ENCODE measurements at places on chromosomes 12 and 14.

- DNase-seq = no peak
Measured at GRCh38 chr12:100533376-100533775, 40.1 kb upstream of the GAS2L3 start.

GRCh38 chr14:59004012-59004411 is 184.5 kb upstream of the DAAM1 start:
- no peak for DNase-seq

DNA sequence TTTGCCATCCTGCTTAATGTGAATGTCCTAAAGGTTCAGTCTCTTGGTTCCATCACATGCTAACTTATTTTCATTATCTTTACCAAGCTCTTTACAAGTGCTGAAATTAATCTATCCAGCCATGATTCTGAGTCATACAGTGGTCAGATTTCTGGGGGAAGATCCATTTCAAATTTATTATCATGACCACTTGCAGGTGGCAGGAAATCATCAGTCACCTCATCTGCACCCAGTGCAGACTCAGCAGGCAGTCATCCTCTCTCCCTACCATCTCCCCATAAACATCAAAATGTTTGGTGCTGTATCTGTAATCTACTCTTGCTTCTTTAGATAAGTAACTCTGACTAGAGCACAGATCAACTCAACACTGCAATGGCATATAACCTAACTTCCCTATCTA is 23.5 kb downstream of the ATG14 start:
- no peak for DNase-seq

DNA sequence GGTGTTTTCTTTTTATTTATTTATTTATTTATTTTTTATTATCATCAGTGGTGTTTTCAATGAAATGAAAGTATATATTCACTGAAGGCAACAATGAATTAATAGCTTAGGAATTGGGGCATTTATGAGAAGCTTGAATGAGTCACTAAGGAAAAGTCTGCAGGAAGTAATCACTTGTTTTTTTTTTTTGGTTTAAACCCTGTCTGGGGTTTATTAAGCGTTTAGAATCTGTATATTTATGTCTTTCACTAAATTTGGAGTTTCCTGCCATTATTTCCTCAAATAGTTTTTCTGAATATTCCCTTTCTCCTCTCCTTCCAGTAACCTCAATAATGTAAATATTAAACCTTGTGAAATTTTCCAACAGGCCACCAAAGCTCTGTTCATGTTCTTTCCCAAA is 85.5 kb downstream of the TESC start:
- DNase-seq = no peak

GRCh38 chr14:23095196-23096108 is at the start of gene C14orf119:
C14orf119 (plus strand) TSS chr14:23095505; CDS start chr14:23097659, 2,154 bp downstream.
- peak; percentile 100 for DNase-seq

- DNase-seq = no peak
Measured at GRCh38 chr12:34626363-34627157, 604.3 kb downstream of the ALG10 start.

DNA sequence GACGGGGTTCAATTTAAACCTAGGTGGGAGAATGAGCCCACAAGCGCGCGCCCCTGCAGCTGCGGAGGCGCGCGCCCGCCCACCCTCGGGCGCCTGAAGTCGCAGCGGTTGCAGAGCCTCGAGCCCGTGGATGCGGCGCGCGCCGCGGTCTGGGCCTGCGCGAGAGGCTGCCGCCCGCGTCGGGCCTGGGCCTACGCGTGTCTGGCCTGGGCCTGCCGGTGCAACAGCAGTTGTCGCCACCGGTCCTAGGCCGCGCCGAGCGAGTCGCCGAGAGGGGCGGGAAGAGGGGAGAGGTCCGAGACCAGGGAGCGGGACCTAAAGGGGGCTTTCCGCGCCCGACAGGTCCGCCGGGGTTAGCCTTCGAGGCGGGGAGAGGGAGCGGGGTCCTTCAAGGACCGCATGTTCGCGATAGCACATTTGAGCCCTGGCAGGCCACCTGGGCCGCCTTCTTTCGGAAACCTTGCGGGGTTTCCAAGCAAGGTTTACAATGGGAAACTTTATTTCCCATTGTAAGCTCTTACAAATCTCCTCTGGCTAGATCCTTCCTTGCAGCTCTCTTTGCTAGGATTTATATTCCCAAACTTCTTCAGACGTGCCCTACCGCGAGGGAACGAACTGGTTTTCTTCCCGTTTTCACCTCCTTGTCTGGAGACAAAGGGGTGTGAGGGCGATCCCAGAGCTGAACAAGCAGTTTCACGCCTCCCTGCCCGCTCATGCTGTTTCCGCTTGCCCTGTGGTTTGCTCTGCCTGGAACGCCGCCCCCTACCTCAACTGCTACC is 6.8 kb downstream of the SIX6 start:
- no peak for DNase-seq

- DNase-seq = no peak
Measured at GRCh38 chr12:73452672-73453469, 1084.8 kb upstream of the ATXN7L3B start.

GRCh38 chr12:128724468-128725046 is 99.2 kb downstream of the SLC15A4 start:
- no peak for DNase-seq

GRCh38 chr14:73476451-73476931 is 14.2 kb upstream of the RIOX1 start:
- DNase-seq = no peak

- DNase-seq = no peak
Measured at GRCh38 chr12:27177706-27178105, 66.4 kb upstream of the STK38L start.

DNA sequence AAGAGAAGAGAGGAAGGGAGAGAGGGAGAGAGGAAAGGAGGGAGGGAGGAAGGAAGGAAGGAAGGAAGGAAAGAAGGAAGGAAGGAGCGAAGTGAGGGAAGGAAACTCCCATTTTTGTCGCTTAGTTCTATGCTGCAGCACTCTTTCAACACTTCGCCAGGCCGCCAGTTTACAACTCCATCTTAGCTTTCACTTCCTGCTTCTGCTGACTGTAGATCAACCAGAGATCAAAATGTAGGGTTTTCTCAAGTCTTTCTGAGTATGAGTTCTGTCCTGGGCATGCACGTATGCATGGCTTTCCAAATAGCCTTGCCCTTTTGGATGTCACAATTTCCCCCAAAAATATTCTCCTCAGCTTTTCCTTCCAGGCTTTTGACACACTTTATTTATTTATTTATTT is 723.4 kb downstream of the TRHDE start:
- no peak for DNase-seq

DNA sequence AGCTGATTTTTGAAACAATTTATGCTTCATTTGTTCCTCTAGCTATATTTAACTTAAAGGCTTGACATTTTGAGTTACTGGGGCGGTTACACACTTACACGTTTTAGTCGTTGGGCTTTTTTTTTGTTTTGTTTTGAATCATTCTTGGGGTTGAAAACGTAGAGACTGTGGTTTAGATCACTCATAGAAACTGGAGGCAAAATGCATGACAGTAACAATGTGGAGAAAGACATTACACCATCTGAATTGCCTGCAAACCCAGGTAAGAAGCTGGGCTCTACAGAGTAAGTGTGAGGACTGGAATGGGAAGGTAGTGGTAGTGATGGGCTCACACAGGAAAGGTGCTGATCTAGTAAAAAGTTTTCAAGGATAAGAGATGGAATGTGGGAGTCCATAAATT is at the start of gene CLEC2D:
Gene CLEC2D (plus strand): TSS at position 180 of the 400 bp plus-strand sequence. CDS start 22 bp downstream, at position 202.
- no peak for DNase-seq

- no peak for DNase-seq
Measured at GRCh38 chr14:33165144-33165925, 226.7 kb downstream of the NPAS3 start.

DNA sequence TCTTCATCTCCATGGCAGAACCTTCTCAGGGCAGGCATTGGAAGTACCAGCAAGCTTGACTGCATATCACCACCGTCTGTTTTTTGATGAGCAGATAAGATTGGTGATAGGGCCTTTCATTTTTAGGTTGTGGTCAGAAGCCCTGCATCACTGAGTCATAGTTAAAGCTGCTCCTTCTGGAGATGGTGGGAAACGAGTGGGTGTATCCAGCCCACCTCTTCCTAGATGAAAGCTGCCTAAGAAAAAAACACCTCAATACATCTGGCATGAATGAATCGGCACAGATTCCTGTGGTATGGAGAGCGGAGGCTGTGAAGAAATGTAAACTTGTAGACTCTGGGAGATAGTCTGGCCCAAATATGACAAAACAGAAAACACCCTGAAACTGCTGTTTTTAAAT is 248.7 kb upstream of the EGLN3 start:
- no peak for DNase-seq

DNA sequence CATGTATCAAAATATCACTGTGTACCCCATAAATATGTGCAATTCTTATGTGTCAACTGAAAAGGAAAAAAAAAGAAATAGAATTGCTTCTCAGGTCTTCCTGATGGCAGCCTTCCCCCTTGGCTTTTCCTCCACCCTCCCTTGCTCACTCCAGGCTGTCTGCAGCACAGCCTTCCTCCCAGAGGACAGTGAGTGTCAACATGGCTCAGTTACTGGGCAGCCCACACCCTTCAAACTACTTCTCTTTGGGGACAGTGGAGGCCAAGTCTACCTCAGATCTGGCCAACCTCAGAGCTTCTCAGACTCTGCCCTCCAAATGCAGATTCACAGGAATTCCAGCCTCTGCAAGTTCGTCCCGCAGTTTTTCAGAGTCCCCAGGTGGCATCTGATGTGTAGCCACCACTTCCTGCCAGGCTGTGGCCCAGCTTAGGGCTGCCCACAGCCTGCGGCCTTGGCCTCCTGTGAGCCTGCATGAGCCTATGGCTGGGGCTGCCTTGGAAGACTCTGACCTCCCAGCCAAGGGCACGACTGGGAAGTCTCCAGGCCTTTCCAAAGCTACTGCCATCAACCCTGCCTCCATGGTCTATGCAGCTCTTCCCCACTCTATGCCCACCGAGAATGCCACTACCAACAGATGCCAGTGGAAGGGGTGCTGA is 148.0 kb upstream of the PWP1 start:
- DNase-seq = no peak

DNA sequence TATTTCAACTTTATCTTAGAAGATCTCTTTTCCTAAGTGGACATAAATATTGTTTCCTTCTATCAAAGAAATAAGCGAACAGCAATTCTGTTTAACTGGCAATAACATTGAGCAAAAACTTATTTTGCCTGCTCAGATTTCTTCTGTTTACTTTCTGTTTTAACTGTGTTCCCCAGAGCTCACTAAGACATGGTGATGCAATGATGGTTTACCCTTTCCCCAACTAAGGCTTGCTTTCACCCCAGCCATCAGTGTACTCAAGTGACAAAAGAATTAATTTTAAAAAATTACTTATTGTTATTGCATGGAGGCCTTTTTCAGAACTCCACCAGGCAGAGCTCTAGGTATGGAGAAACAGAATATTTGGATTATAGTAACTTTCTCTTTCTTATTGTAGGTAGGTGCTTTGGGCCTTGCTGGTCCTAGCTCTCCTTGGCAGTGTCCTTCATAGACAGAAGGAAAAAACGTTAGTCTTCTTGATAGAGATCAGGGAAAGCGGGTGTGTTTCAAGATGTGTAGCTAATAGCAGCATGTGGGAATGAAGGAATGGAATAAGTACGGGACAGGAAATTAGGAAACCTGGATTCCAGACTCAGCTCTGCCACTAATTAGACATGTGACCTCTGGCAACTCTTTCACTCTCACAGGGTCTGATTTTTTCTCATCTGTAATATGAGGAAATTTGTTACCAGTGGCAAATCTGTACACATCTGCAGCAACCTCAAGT is 14.6 kb upstream of the DDHD1 start:
- DNase-seq = no peak

DNA sequence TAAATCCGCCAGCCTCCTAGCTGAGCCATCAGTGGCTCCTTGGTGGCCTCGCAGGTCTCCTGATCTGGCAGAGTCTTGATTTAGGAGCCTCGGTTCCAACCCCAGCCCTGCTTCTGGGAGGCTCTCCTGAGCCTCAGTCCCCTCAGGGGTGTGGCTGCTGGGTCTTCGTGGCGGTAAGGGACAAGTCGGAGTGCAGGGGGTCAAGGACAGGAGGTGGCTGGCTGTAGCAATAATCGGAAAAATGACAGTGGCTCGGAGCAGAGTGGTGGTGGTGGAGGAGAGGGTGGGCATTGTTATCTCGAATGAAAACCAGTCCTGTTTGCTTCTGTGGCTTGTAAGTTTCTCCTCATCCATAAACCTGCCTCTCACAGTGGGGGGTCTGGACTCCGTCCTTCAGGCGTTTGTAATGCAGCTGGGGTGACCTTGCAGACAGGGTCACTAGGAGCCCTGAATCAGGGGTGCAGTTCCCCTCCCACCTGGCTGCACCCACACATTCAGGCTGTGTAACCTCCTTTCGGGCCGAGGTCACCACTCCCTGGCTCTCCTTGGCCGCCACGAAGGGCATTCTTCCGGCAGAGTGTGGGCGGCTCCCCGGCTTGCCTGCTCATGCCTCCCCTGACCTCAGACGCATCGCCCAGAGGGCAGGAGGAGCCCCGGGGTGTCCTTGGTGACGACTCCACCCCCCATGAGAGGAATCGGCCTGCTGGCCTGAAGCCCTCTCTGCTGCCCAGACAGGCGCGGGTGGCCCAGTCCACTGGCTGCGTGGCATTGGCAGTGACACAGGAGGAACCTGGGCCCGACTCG is 8.1 kb downstream of the BCL7A start:
- peak; percentile 94 for DNase-seq

DNA sequence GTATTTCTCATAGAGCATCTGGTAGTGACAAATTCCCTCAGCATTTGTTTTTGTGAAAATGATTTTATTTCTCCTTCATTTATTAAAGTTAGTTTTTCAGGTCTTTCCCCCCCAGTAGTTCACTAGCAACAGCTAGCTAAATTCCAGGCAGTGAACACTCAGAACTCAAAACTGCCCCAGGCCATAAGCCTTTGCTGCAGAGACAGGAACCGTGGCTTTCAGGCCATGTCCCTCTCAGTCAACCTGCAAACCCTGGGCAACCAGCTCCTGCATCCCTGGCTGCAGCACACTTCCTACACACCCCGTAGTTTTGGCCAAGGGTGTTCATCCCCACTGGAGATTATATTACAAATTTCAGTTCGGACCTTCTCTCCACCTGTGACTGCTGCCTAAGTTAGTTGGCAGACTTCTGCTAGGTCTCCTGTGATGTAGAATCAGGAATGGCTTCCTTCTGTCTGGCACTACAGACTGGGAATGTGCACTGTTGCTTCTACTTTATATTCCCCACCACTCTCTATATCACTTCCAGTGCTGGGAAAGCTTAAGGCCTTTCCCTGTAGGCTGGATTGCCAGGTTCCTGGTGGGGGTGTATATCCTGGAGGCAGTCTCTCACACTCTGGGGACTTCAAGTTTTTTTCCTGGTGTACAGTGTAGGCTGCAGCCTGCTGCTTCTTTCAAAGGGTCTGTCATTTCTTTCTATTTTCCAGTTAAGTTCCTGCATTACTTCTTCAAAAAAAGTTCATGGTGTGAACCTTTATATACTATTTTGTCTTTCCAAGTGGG is 924.4 kb upstream of the LRFN5 start:
- no peak for DNase-seq

GRCh38 chr12:89481213-89481914 is 43.2 kb downstream of the GALNT4 start:
- DNase-seq = no peak

- DNase-seq = no peak
Measured at GRCh38 chr14:92385561-92385960, 62.6 kb downstream of the SLC24A4 start.

DNA sequence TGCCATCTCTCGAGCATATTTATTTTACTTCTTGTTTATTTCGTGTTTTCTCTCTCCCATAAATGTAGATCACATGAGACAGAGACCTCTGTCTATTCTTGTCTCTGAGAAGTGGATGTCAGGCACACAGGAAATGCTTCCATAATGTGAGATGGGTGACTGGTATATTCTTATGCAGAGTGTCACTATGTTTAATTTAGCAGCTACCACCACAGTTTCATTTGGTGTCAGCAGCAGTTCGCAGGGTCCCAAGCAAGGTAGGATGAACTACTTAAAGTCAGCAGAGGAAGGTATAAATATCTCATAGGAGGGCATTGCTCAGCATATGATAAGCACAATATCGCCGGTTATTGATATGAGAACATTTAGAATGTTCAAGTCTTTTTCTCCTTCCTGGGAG is 180.9 kb upstream of the CNTN1 start:
- no peak for DNase-seq

Measured in adrenal gland (tissue), 19 donors.